ENCODE measurements at places on chromosomes 3 and 15.

DNA sequence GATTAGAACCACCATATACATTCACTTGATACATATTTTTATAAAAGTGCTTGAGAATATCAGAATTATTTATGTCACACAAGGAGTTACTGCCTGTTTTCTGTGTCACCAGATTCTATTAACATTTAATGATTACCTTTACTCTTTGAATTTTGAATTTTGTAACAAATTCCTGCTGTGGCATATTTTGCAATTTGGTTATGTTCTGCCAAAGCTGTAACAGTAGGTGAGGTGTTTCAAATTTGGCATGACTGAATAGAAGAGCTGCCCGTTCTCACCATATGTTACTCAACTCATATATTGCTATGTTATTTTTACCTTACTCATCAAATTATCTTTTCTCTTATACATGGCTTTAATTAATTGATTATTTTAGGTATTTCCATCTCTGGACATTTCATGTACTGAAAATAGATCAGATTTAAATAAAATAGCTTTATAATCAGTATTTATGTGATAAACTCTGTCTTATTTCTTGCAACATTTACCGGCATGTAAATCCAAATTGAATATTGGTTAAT is 18.9 kb downstream of the PML start:
- no peak for DNase-seq

DNA sequence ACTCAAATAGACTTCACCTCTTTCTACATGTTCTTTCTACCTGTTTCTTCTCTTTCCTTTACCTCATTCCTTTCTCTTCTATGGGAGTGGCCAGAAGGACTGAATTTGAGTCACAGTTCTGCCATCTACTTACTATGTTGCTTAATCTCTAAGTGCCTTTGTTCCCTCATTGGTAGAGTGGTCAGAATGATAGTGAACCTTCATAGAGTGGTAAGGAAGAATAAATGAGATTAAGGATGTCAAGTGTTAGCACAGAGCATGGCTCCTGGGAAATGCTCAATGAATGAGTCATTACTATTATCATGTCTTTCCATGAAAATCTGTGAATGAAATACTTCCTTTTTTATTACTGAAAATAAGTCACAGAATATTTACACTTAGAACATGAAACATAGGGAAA is 17.5 kb downstream of the TMEM207 start:
- DNase-seq, result no peak

- no peak for DNase-seq
Measured at GRCh38 chr3:33364531-33365128, 75.6 kb downstream of the UBP1 start.

GRCh38 chr15:63449731-63450130 is 54.7 kb upstream of the USP3 start:
- DNase-seq, result no peak
